ENCODE measurements at places on chromosomes 6 and 20.

DNA sequence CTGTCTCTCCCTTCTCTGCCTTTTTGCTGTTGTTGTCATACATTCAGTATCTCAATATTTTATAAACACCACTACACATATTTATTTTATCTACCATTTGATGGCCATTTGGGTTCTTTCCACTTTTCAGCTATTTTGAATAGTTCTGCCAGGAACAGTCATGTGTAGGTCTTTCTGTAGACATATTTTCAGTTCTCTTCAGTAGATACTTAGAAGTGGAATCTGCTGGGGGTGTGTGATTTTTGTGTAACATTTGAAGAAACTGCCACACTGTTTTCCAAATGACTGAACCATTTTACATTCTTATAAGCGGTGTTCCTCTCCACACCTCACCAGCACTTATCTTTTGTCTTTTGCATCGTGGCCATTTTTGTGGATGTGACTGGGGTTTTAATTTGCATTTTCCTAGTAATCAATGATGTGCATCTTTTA is 197.7 kb downstream of the ARID1B start:
- DNase-seq: no peak

- DNase-seq: no peak
Observed at GRCh38 chr6:122563364-122564052, 46.7 kb upstream of the PKIB start.

GRCh38 chr20:21435576-21435975 is 38.2 kb upstream of the NKX2-4 start:
- peak; percentile 35 for DNase-seq

- DNase-seq: no peak
Observed at GRCh38 chr6:107495971-107496370, 6.1 kb downstream of the SOBP start.

GRCh38 chr20:64155258-64156135 is 8.8 kb upstream of the MYT1 start:
- no peak for DNase-seq

DNA sequence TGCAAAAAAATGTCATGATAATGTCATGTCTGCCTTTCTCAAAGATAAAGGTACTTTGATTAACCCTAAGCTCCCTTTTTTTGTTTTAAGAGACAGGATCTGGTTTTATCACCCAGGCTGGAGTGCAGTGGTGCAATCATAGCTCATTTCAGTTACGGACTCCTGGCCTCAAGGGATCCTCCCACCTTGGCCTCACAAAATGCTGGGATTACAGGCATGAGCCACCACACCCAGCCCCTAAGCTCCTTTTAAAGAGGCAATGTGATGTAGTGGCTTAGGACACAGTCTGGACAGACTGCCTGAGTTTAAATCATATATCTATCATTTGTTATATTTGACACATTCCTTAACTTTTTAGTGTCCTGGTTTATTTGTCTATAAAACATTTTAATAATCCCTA is 77.0 kb downstream of the FLRT3 start:
- no peak for DNase-seq

DNA sequence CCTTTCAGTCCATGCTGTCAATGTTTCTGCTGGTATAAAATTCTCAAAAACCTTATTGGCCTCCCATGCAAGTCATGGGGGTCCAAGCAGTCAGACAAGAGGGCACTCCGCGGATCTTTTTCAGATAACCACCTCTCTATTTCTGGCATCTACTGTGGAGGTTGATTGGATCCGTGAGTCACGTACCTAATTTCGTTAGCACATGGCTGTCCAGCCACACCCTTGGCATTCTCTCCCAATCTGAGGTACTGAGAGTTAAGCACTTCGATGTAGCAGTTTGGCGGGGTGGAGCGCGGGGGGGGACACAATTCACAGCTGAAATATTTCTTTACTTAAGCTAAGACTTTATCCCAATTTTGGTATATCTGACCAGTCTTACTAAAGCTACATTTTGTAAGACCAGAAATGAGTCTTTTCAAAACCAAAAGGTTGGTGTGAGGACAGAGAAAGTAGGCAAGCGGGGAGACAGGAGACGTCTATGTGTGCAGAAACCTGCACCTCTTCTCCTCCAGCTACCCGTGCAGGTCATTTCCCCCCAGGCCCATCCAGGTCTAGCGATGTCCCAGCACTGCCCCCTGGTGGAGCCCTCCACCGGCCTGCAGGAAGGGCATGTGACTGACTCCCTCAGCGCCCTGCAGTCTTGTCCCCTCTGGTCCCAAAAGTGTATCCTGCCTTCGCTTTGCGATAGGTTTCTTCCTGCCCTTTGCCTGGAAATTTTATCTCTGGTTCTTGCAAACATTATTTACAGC is 113.1 kb downstream of the ADAT2 start:
- no peak for DNase-seq

DNA sequence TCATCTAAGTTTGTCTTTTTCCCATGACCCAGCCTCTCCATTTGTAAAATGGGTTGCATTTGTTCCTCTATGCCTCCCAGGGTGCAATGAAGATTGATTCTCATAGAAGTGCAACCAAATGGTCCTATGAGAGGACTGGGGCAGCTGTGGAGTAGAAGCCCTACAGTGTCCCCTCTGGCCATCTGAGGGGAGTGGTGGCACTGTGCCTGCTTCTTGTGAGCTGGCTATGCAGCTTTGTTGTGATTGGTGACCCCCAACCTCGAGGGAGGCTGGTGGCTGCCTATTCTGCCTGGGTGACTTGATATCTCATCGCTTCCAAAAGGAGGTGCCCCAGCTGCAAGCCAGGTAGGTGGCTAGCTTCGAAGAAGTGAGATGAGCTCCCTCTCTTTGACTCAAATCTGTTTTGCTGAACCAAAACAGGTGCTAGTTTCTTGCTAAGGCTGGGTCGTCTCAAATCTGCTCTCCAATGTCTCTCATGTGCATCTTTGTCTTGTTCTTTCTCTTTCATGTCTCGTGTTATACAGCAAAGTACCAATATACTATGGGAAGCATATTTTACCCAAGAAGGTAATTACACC is 33.9 kb downstream of the TXLNB start:
- no peak for DNase-seq

GRCh38 chr6:157036245-157036711 is 259.1 kb downstream of the ARID1B start:
- peak; percentile 80 for DNase-seq

GRCh38 chr6:108156180-108156937 is 9.5 kb upstream of the NR2E1 start:
- no peak for DNase-seq

DNA sequence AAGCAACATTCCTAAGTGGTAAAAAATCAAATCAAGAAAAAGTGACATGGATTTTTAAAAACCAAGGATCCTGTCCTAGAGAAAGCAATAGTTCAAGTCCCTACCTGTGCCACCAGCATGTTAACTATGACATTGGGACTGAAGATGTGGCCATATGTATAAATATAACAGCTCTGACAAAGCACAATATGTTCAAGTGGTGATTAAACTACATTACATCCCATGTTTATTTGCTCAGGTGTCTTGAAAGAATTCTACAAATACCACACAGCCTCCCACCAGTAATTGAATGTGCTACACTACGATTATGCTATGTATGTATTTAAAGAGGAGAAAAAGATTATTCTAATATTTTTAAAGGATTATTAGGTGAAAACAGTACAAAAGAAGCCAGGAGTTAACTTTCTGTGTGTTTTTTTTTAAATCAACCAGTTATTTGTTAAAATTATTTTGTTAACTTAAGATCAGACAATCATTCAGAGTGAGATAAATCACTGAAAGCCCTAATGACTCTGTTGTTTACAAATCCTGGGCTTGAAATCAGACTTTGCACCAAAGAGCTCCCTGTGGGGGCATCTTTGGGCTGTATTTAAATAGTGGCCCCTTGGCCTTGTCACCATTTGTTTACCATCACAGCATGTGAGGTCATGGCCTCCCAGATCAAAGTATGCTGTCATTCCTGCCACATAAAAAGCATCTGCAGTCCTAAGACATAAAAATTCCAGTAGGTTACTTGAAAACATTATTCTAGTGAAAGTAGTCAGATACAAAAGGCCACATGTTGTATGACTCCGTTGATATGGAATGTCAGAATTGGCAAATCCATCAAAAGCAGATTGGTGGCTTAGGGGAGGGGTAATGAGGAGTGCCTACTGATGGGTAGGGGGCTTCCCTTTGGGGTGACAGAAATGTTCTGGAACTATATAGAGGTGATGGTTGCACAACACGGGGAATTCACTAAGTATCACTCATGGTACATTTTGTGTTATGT is 17.1 kb downstream of the TTLL2 start:
- DNase-seq: no peak

- no peak for DNase-seq
Observed at GRCh38 chr6:166752097-166752496, 125.0 kb upstream of the RPS6KA2 start.

- DNase-seq: no peak
Observed at GRCh38 chr6:14593286-14593685, 475.7 kb downstream of the CD83 start.

- DNase-seq: no peak
Observed at GRCh38 chr20:55597526-55597925, 407.8 kb downstream of the CBLN4 start.

DNA sequence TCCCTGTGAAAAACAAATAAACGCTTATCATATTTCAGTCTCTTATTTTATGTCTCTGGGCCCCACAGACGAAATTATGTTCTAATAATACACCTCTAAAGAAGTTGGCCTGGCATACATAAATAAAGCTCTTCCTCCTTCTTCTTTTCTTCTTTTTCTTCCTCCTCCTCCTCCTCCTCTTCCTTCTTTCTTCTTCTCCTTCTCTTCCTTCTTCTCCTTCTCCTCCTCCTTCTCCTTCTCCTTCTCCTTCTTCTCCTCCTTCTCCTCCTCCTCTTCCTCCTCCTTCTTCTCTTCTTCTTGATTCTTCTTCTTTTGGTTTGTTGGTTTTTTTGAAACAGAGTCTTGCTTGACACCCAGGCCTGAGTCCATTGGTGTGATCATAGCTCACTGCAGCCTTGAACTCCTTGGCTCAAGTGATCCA is 41.8 kb upstream of the PTPN1 start:
- DNase-seq: no peak

DNA sequence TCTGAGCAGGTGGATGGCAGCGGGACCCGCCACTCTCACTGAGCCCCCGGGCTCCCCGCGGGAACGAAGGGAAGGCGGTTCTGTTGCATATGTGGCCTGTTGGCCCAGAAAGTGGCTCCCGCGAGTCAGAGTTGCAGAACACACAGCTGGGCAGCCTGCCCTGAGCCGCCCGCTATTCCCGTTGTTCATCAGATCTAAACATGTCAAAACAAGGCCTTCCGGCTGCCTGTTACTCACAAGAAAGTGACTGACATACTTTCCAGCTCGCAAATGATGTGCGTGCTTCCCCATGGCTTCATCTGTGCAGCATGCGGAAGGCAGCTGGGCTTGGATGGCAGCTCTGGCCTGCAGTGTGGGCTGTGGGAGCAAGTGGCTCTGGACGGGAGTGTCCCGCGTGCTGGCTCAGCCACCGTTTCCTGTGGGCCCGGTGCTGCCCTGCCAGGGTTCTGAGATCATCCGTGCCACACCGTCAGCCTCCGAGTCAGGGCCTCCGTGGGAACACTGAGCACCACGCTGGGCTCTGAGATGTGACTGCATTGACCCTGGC is 227.3 kb downstream of the ERMARD start:
- peak; percentile 69 for DNase-seq

DNA sequence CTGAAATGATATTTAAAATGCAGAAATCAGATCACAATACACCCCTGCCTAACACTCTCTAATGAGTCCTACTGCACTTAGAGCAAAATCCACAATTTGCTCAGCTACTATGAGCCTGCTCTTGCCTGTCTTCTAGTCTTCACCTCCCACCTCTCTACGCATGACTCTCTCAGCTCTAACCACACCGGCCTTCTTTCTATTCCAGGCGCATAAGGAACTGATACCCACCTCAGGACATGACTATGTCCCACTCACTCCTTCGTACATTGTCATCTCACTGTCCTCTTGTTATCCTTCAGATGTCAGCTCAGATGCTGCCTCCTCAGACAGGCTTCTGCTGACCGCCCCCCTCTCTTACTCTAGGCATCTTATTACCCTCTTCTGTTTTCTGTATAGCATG is 201.0 kb upstream of the FLRT3 start:
- no peak for DNase-seq

Measured in AG10803 (cell line).